ENCODE measurements at places on chromosomes 13 and 19.

DNA sequence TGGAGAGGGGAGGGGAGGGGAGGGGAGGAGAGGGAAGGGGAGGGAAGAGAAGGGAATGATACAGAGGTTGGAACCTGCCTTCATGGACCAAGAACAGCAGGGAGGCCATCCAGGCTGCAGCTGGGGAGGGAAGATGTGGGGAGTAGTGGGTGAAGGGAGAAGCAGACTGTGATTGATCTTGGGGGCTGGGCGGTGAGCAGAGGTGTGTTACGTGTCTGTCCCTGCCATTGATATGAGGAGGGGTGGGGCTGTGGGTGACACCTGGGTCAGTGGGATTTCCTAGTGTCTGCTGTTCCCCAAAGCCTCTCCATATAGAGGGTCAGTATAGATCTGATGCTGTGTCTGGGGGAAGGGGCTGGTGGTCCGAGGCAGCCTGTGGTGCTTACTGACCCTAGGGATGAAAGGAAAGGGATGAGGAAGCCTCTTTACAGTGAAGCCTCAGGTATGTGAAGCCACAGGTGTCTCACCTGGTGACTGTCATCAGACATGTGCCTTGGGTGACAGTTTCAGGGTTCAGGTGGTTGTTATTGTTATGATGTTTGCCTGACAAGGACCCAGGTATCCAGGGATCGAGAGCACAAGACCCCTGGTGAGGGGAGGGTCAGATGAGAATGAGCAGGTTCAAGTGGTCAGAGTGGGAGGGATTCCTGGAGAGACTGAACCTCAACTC is 18.7 kb upstream of the CEACAM1 start:
- no peak for DNase-seq

DNA sequence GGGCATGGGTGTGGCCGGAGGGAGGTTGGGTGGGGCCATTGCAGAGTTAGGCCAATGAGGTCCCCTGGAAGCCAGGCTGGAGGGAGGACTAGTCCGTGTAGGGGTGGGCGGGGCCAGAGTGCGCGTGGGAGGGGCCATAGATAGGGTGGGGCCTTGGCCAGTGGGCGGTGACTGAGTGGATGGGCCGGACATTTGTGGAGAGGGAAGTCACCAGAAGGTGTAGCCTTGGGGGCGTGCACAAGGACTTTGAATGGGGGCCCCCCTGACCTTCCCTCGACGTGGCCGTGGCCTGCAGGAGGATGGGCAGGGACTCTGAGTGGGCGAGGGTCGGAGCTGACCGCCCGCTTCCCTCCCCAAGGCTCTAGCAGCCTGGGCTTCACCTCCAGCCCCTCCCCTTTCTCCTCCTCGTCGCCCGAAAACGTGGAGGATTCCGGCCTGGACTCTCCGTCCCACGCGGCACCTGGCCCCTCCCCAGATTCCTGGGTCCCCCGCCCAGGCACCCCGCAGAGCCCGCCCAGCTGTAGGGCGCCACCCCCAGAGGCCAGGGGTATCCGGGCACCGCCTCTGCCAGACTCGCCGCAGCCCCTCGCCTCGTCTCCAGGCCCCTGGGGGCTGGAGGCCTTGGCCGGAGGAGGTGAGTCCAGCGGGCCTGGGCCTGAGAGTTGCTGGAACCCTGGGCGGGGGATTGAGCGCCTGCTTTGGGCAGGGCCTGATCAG is 16.5 kb upstream of the B3GNT3 start:
- DNase-seq = no peak

DNA sequence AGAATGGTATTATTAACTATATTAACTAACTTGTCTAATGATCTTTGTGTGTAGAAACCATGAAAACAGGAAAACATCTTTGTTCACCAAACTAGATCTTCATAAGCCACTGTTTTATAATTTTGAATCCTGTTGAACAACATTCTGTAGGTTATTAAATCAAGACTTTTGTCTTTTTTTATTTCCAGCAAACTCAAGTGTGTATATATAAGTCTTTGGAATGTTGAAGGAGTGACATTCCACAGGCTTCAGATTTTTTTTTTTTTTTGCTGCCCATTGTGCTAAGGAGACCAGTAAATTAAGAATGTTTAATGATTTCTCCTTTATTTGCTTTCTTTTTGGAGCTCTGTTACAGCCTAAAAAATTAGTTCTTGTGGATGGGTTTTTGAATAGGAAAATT is 89.6 kb downstream of the LMO7 start:
- DNase-seq = no peak

- DNase-seq = no peak
Measured at GRCh38 chr13:59754411-59754810, 409.3 kb downstream of the DIAPH3 start.

DNA sequence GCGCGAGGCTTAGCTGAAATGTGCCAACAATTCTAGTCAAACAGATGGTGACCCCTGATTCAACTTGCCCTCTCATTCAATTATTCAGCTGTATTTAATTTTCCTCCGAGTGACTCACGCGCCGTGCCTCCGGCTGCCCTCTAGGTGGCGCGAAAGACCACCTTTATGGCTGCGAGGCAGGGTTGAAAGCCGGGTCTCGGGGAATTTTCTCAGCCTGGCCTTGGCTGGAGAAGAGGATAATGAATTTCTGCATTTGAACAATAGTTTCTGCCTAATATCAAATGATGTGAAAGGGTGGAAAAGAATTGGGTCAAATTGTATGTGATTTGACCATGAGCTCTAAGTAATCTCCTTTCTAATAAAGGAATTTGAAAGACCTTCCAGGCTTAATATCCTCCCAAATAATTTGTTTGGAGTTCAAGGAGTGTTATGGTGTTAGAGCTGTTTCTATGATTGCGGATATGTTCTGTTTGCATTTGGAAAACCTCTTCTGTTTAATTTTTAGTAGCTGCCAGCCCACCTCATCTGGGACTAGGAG is 310.9 kb downstream of the ZNF536 start:
- DNase-seq = peak; percentile 78

DNA sequence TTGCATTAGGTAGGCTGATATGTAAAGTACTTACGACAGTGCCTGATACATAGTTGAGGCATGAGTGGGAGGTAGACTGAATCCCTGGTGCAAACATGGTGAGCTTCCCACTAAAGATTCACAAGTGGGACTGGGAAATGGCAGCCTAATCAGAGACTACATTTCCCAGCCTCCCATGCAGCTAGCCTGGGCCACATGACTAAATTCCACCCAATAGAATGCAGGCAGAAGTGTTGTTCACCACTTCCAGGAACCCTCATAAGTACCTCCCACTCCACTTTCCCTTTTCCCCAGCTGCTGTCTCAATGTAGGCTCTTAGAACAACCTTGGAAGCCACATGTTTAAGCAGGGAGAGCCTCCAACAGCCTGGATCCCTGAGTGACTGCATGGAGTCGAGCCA is 104.9 kb downstream of the CACNA1A start:
- DNase-seq = no peak

- no peak for DNase-seq
Measured at GRCh38 chr13:95233026-95233635, 68.1 kb downstream of the ABCC4 start.

Data from GM04504 (cell line).